ENCODE measurements at places on chromosomes 12 and 14. TPM values are rescaled to one million over a fixed set of nuclear protein-coding genes. Genes with fewer than 3 reads are reported as not detected.

GRCh38 chr14:27528328-27528727 is 930.5 kb upstream of the NOVA1 start:
- no peak overlapping the region for H3K27ac ChIP-seq
- DNase-seq = peak; percentile 12
- H3K27me3 ChIP-seq = no peaks in the 10 kb centered on the region
- no peaks in the 10 kb centered on the region for H3K36me3 ChIP-seq
- no peak overlapping the region for H3K4me3 ChIP-seq

DNA sequence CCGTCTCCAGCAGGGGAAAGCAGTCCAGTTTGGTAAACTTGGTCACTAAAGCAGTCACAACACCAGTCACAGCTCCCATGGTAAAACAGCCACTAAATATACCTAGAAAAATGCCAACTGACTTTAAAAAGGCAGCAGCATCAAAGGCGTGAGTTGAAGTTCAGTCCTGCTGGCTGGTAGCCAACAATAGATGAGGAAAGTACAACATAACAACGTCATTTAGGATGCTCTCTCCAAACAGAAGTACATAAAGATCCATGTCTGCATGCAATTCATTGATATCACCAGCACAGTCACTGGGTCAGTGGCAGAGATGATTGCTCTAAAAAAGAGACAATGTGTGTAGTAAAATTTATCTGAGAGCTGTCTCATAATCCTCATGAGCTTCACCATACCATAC is 59.3 kb upstream of the TMPO start:
- H3K4me1 ChIP-seq = no peaks in the 10 kb centered on the region
- H3K27me3 ChIP-seq = no peaks in the 10 kb centered on the region
- no peak overlapping the region for H3K27ac ChIP-seq
- H3K4me3 ChIP-seq = no peak overlapping the region
- H3K36me3 ChIP-seq = no peaks in the 10 kb centered on the region

- H3K27me3 ChIP-seq = no peaks in the 10 kb centered on the region
- peaks cover 26% of the 10 kb centered on the region for H3K4me1 ChIP-seq
Measured at GRCh38 chr12:65822732-65823512, 1.4 kb upstream of the HMGA2 start.

GRCh38 chr14:100580316-100581227 is 6.6 kb downstream of the BEGAIN start:
- H3K27ac ChIP-seq = no peak overlapping the region
- no peak for DNase-seq
- H3K4me1 ChIP-seq = no peaks in the 10 kb centered on the region
- H3K27me3 ChIP-seq = peaks cover 12% of the 10 kb centered on the region

DNA sequence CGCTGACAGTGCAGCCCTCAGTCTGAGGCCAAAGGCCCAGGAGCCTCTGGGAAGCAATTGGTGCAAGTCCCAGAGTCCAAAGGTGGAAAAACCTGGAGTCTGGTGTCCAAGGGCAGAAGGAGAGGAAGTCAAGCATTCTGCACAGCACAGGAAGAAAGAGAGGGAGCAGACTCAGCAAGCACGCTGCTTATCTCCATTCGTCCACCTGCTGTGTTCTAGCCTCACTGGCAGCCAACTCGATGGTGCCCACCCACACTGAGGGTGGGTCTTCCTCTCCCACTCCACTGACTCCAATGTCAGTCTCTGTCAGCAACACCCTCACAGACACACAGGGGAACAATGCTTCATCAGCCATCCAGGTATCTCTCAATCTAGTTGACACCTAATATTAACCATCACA is 38.8 kb downstream of the HELB start:
- H3K4me3 ChIP-seq = no peak overlapping the region
- H3K27ac ChIP-seq = no peak overlapping the region
- peaks cover 21% of the 10 kb centered on the region for H3K36me3 ChIP-seq
- no peaks in the 10 kb centered on the region for H3K27me3 ChIP-seq

DNA sequence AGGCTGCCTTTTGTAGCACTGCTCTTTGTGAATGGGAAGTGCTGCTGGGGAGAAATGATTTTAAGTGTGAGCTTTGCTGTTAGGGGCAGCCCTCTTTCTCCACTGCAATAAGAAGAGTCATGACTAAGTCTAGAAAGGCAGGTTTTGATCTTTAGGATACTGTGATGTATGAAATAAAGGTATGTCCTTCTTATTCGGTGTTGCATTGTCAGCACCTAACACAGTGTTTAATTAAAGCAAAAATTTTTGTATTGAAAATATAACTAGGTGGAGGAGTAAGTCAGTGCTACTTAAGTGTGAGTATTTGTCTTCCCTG is 81.5 kb downstream of the ETV6 start:
- no peak overlapping the region for H3K27ac ChIP-seq
- H3K36me3 ChIP-seq = peaks cover 2% of the 10 kb centered on the region
- H3K4me3 ChIP-seq = no peak overlapping the region
- no peaks in the 10 kb centered on the region for H3K27me3 ChIP-seq

GRCh38 chr12:32104572-32105355 is 1.9 kb upstream of the BICD1 start:
- H3K4me1 ChIP-seq = peaks cover 9% of the 10 kb centered on the region
- no peaks in the 10 kb centered on the region for H3K27me3 ChIP-seq
- no peak overlapping the region for H3K4me3 ChIP-seq
- H3K36me3 ChIP-seq = no peaks in the 10 kb centered on the region

DNA sequence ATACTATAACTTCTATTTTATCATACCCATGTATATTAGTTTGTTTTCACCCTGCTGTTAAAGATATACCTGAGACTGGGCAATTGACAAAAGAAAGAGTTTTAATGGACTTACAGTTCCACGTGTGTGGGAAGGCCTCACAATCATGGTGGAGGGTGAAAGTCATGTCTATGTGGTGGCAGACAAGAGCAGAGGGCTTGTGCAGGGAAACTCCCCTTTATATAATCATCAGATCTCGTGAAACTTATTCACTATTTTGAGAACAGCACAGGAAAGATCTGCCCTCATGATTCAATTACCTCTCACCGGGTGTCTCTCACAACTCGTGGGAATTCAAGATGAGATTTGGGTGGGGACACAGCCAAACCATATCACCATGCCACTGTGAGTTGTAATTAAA is 135.8 kb downstream of the SYNE2 start:
- no peak overlapping the region for H3K27ac ChIP-seq
- no peaks in the 10 kb centered on the region for H3K27me3 ChIP-seq
- no peak overlapping the region for H3K4me3 ChIP-seq
- no peaks in the 10 kb centered on the region for H3K4me1 ChIP-seq

GRCh38 chr12:7352661-7353060 is 48.8 kb downstream of the ACSM4 start:
- no peaks in the 10 kb centered on the region for H3K4me1 ChIP-seq
- no peaks in the 10 kb centered on the region for H3K36me3 ChIP-seq
- H3K27me3 ChIP-seq = no peaks in the 10 kb centered on the region
- no peak overlapping the region for H3K4me3 ChIP-seq
- H3K27ac ChIP-seq = no peak overlapping the region
- no peak for DNase-seq

DNA sequence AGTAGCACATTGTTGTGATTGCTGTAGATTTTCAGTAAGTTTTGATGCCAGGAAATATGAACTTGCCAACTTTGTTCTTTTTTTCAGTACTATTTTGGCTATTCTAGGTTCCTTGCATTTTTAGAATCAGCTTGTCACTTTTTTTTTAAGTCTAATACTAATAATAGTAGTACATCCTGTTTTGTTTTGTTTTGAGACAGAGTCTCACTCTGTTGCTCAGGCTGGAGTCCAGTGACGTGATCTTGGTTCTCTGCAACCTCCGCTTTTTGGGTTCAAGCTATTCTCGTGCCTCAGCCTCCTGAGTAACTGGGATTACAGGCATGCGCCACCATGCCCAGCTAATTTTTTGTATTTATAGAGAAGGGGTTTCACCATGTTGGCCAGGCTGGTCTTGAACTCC is 16.5 kb downstream of the PWP1 start:
- H3K36me3 ChIP-seq = peaks cover 65% of the 10 kb centered on the region
- H3K27me3 ChIP-seq = no peaks in the 10 kb centered on the region
- H3K4me1 ChIP-seq = no peaks in the 10 kb centered on the region
- H3K27ac ChIP-seq = no peak overlapping the region
- H3K4me3 ChIP-seq = no peak overlapping the region

- peak overlapping the region; percentile 19 for H3K4me3 ChIP-seq
- H3K27me3 ChIP-seq = no peaks in the 10 kb centered on the region
- H3K4me1 ChIP-seq = peaks cover 18% of the 10 kb centered on the region
- DNase-seq = no peak
Measured at GRCh38 chr12:46367351-46368029, 5.1 kb downstream of the SLC38A2 start.

GRCh38 chr12:49548822-49549648 is 10.2 kb downstream of the KCNH3 start:
- H3K4me3 ChIP-seq = no peak overlapping the region
- peak; percentile 73 for DNase-seq
- H3K27me3 ChIP-seq = peaks cover 16% of the 10 kb centered on the region
- peaks cover 8% of the 10 kb centered on the region for H3K4me1 ChIP-seq
- no peaks in the 10 kb centered on the region for H3K36me3 ChIP-seq

The SRRM4 gene
- polyA plus RNA-seq = 0.02 TPM

The LRP1 gene
- polyA plus RNA-seq = 52.6 TPM

The SYNDIG1L gene
- polyA plus RNA-seq = 1.2 TPM

The RNASE7 gene
- polyA plus RNA-seq = 0.13 TPM

The ZNF384 gene
- polyA plus RNA-seq = 29.0 TPM

The PGF gene
- 10.0 TPM for polyA plus RNA-seq

The BEGAIN gene
- polyA plus RNA-seq = 0.27 TPM

The RIMBP2 gene
- polyA plus RNA-seq = 0.16 TPM

The NDUFB1 gene
- 1,169 TPM for polyA plus RNA-seq

The SAMD15 gene
- polyA plus RNA-seq = 0.71 TPM

The AKAP3 gene
- polyA plus RNA-seq = 1.2 TPM

All from lung (tissue), 17 donors.